Amniotic epithelial cell (primary cell): ENCODE measurements at places on chromosomes 6 and 20.
A peak's percentile ranks its signal among the peaks of the same experiment; 100 is the strongest.

DNA sequence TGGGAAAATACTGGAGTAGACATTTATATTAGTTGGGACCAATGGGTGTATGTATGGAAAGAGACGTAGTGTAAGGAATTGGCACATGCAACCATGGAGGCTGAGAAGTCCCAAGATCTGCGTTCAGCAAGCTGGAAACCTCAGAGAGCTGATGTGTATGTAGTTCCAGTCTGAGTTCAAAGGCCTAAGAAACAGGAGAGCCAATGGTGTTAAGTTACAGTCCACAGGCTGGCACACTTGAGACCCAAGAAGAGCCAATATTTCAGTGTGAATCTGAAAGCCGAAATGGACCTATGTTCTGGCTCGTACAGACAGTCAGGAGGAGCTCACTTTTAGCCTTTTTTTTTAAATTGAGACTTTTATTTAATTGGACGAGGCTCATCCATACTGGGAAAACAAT is 244.2 kb downstream of the CDKAL1 start:
- DNase-seq = no peak

DNA sequence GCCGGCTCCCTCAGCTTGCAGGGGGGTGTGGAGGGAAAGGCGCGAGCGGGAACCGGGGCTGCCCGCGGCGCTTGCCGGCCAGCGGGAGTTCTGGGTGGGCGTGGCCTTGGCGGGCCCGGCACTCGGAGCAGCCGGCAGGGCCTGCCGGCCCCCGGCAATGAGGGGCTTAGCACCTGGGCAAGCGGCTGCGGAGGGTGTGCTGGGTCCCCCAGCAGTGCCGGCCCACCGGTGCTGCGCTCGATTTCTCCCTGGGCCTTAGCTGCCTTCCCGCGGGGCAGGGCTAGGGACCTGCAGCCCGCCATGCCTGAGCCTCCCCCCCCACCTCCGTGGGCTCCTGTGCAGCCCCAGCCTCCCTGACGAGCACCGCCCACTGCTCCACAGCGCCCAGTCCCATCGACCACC is 514.5 kb upstream of the GJE1 start:
- DNase-seq = no peak

- peak; percentile 6 for DNase-seq
Measured at GRCh38 chr6:155782320-155782731, 326.7 kb upstream of the NOX3 start.

- DNase-seq = no peak
Measured at GRCh38 chr6:113496166-113496565, 361.0 kb upstream of the MARCKS start.

DNA sequence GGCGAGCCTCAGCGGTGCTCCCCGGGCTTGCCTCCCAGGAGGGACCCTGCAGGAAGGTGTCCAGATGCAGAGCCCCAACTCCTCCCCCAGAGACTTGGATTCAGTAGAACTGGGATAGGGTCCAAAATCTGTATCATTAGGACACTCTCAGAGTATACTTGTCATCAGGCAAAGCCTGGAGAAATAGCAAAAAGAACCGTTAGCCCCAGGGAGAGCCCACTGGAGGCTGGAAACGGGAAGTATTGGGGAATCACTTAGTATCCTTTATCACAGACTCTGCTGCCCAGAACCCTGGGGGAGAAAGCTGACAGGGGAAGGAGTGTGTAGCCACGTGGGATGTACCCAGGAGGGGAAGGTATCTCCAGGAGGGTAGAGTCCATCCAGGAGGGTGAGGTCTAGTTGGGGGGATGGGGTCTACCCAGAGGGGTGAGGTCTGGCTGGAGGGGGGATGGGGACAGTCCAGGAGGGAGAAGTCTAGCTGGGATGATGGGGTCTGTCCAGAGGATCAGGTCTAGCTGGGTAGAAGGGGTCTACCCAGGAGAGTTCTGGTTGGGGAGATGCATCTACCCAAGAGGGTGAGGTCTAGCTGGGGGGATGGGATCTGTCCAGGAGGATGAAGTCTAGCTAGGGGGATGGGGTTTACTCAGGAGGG is 107.2 kb downstream of the LY86 start:
- no peak for DNase-seq

DNA sequence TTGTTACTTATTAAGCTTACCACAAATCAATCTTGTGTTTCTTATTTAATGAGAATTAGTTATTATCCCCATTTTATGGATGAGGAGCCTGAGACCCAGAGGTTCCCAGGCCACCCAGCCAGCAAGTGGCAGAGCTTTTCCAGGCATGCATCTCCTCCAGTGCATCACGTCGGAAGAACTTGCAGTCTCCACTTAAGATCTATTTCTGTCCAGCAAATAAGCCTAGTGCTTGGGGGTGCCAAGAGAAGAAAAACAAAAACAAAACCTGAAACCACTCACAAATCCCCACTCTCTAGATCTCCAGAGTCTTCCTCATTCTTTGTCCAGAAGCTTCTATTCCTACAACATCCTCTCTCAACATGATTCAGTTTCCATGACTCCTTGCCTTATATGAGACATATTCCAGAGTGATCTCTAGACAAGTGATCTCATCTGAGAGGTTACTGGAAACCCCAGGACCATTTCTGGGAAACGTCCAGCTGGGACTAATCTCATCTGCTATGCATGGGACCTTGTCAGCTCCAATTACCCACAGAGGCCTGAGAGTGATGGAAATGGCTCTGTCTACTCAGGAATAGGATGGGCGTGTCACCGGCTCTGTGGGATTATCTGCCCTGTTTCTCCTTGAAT is 4.1 kb downstream of the GUCA1B start:
- DNase-seq = peak; percentile 86

- no peak for DNase-seq
Measured at GRCh38 chr6:21519642-21520041, 73.9 kb upstream of the SOX4 start.
